ENCODE measurements at places on chromosomes 5 and 9. TPM values are rescaled to one million over a fixed set of nuclear protein-coding genes. Genes with fewer than 3 reads are reported as not detected.

Gene DMRT2
- total RNA-seq, result not detected

Gene C5orf22
- total RNA-seq, result 9.8 TPM

Gene SVEP1
- not detected for total RNA-seq

Gene CTXN3
- total RNA-seq, result not detected

Gene HDHD3
- total RNA-seq, result 13.2 TPM

DNA sequence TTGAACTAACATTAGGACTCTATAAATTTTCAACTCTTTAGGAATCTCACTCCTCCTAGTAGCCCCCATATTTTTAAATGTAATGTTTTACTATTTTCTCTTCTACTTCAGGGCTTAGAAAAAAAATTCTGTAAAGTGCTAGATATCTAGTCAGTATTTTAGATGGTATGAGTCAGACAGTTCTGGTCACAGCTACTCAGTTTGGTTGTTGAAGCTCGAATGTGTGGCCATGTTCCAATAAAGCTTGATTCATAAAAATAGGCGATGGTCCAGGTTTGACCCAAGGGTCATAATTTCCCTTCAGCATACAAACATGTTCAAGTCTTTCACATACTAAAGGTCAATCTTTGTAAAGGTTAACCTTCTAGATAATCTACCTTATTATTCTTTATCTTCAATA, 566.0 kb upstream of the CDH18 start:
- H3K27me3 ChIP-seq, result no peaks in the 10 kb centered on the region
- DNase-seq, result no peak
- H3K4me3 ChIP-seq, result no peak overlapping the region
- no peaks in the 10 kb centered on the region for H3K4me1 ChIP-seq
- H3K27ac ChIP-seq, result no peak overlapping the region

DNA sequence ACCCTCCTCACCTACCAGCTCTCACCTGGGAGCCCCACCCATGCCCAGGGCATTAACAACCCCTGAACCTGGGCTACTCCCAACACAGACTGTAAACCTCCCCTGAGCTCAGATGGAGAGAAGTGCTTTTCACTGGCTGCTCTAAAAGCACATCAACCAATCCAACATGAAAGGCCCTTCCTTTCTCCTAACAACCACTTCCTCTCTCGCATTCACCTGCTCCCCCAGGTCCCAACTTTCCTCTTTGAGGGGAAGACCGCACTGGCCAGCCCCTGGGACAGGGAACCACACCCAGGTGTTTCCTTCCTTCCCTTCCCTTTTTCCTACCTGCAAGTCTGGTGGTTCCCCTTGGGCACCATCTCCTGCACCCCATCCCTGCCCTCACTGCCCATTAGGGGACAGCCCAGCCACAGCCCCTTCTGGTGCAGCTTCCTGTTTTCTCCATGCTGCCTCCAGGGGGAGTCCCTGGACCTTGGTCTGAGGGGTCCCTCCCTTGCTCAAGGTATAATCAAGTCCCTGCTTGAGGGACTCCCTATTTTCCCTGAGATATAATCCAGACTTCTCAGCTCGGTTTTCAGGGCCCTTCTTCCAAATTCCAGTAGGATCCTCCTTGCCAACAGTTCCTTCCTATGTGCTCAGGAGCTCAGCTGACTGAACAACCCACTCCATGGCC, 30.5 kb upstream of the DAB2IP start:
- no peaks in the 10 kb centered on the region for H3K27me3 ChIP-seq
- DNase-seq, result no peak
- no peak overlapping the region for H3K27ac ChIP-seq
- no peak overlapping the region for H3K4me3 ChIP-seq
- H3K4me1 ChIP-seq, result no peaks in the 10 kb centered on the region

- no peaks in the 10 kb centered on the region for H3K27me3 ChIP-seq
- no peak overlapping the region for H3K4me3 ChIP-seq
- no peak for DNase-seq
- no peak overlapping the region for H3K27ac ChIP-seq
- no peaks in the 10 kb centered on the region for H3K4me1 ChIP-seq
Observed at GRCh38 chr5:108339220-108339619, 42.7 kb downstream of the FBXL17 start.

DNA sequence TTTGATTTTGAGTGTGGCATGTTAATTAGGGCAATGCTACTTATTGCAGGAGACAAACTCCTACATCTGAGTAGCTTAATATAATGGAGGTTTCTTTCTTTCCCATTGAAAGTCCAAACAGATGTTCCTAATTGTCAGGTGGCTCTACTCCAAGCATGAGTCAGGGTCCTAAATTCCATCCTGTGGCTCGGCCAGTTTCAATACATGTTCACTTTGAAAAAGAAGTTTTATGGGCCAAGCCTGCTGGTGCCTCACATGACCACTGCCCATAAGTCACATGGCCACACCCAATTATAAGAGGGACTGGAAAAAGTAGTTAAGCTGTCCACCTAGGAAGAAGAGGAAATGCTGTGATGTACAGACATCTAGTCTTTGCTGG, 170.4 kb downstream of the ARRDC3 start:
- H3K36me3 ChIP-seq, result no peaks in the 10 kb centered on the region
- no peak overlapping the region for H3K27ac ChIP-seq
- H3K4me3 ChIP-seq, result no peak overlapping the region
- no peaks in the 10 kb centered on the region for H3K27me3 ChIP-seq
- no peaks in the 10 kb centered on the region for H3K4me1 ChIP-seq

GRCh38 chr5:145979270-145980223, 43.2 kb downstream of the SH3RF2 start:
- H3K4me1 ChIP-seq, result no peaks in the 10 kb centered on the region
- H3K27me3 ChIP-seq, result no peaks in the 10 kb centered on the region
- H3K4me3 ChIP-seq, result no peak overlapping the region
- no peaks in the 10 kb centered on the region for H3K36me3 ChIP-seq

DNA sequence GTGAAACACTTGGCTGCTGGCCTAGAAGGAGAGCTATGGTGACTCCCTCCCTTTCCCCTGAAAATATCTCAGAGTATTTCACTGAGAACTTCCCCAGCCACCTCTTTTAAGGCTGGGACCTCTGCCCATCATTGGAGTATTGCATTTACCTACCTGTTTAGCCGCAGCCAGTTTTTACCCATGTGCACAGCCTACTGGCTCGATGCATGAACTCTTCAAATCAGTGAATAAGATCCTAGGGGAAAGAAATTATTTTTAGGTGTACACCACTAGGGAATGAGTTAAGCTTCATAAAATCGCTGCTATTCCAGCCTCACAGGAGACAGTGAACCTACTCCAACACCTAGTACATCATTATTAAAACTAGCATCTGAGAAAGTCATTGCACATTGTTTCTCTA, 16.8 kb upstream of the FAM174A start:
- no peak overlapping the region for H3K4me3 ChIP-seq
- no peak for DNase-seq
- H3K27me3 ChIP-seq, result peaks cover 4% of the 10 kb centered on the region
- H3K27ac ChIP-seq, result no peak overlapping the region

- no peaks in the 10 kb centered on the region for H3K4me1 ChIP-seq
- H3K27me3 ChIP-seq, result no peaks in the 10 kb centered on the region
- H3K4me3 ChIP-seq, result no peak overlapping the region
Observed at GRCh38 chr5:30918171-30918570, 275.3 kb upstream of the CDH6 start.

DNA sequence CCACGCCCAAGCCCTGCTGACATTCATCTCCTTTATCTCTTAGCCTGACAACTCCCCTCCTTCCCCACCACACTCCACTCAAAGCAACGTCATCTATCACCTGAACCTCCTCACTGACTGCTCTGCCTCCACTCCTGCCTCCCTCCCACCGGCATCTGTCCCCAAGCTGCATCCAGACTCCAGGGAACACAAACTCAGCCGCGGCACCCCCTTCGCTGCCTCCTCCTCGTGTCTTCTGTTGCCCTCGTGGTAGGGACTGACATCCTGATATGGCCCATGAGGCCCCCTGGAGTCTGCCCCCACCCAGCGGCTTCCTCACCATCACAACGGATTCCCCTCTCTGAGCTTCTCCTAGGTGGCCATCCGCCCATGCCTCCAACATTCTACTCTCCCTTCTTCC, 101.0 kb upstream of the TAS2R1 start:
- no peak overlapping the region for H3K4me3 ChIP-seq
- no peaks in the 10 kb centered on the region for H3K4me1 ChIP-seq
- no peaks in the 10 kb centered on the region for H3K36me3 ChIP-seq
- no peak overlapping the region for H3K27ac ChIP-seq
- H3K27me3 ChIP-seq, result no peaks in the 10 kb centered on the region
- no peak for DNase-seq
